ENCODE measurements at places on chromosomes 5 and 9. TPM values are rescaled to one million over a fixed set of nuclear protein-coding genes. Genes with fewer than 3 reads are reported as not detected.

The HEMGN gene
- total RNA-seq, result 0.14 TPM

The OXCT1 gene
- 19.8 TPM for total RNA-seq

The PDLIM7 gene
- total RNA-seq, result 6.6 TPM

DNA sequence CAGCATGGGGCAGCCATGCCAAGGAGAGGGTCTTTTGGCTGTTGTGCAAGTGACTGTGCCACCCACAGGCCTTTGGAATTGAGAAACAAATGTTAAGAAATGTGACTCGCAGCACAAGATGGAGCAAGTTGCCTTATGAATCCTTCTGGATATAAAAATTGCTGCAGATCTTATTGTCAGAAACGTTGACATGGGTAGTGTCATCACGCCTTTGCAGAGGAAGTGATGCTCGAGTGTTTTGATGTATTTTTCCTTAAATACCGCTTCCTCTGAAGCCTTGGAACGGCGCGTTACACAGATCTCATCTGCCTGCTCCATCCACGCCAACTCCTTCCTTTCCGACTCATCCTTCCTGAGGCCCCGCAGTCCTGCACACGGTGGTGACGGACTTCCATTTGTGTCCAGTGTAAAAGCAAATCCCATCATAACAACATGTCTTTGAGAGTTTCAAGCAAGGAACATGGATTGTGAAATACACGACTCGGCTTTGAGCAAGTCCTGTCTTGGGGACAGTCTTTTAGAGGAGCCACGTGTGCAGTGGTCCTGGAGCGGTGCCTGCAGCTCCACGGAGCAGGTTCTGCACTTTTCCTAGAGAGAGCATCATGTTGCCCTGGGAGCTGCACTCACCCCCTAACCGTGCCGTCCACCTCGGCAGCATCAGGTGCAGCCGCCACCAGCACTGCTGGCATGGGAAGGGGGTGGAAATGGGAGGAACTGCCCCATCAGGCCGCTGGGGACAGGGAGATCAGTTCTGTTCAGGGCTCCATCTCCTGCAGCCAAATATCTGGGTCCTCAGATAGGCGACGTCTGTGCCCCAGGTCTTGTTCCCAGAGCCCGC is 15.1 kb downstream of the ROPN1L start:
- no peak for DNase-seq

The SLC6A3 gene
- total RNA-seq, result not detected

- DNase-seq, result no peak
These were observed 330.1 kb downstream of the ADGRV1 start for GRCh38 chr5:90888511-90889324.

DNA sequence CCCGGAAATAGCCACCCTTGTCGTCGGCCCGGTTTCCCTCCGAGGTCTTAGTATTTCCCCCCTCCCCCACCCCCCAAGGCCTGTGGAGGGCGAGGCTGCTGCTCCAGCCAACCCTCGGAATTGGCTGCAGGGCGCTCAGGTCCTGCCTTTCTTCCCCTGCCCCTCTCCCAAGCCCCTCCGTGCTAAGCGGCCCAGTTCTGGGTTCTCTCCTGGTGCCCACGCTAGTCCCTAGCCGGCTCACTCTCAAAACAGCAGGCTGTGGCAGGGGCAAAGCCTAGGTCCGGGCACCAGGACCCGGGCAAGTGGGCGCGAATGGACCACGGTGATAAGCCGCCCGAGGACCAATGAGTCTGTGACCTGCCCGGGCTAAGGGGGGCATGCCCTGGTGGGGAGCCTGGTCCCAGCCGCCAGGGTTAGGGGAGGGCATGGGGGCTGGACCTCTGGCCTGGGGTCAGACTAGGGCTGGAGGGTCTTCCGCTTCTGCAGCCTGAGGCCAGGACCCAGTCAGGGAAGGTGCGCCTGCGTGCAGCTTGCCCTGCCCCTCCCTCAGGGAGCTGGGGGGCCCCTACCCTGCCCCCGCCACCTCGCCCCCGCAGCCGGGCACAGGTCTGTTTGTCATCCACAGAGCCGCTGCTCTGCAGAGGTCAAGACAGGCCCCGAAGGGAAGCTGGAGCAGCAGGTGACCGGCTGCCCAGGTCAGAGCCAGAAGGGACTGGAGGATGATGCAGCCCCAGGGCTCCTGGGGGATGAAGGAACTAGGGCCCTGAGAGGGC is 5.0 kb upstream of the IRX4 start:
- DNase-seq, result no peak

The GRIN1 gene
- total RNA-seq, result not detected

The FOXD4L6 gene
- not detected for total RNA-seq

The RLN2 gene
- 0.50 TPM for total RNA-seq

DNA sequence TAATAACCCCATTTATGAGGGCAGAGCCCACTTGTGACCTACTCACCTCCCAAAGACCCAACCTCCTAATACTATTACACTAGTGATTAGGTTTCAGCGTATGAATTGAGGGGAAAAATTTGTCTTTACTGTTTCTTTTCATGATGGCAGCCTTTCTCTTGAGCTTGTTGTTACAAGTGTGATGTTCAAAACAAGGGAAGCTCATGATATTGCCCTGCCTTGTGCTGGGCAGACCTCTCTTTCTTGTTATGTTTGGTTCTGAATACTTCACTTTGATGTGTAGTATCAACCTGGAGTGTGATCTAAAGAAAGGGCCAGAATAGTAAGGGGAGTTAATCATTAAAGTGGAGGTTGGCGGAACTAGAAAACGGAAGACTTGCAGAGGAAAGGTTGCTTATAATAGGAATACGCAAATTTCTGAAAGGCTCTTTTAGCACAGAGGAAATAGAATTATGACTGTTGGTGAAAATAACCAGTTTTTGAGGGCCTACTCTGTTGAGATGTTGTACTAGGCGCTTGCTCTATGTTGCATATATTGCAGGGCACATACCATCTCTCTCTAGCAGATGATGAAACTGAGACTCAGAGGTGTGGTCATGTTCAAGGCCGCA is 68.2 kb downstream of the MELK start:
- no peak for DNase-seq

DNA sequence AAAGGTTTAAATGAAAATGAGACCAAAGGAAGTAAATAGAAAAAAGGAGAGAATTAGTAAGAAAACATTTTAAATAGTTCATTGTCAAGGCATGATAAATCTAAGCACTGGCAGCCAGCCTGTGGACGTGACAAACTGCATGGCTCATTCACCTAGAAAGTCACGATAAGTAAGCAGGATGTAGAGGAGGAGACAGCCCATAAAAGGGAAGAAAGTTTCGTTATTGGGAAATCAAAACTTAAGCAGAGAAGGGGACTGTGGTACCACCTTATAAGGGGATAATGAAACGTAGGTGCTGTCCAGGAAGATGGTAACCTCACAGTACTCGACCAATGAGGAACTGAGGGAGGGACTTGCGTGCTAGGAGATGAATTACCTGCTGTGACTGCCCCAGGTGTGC is 494.5 kb upstream of the GRAMD2B start:
- no peak for DNase-seq

Data from CD8-positive, alpha-beta T cell (primary cell).